ENCODE measurements at places on chromosomes 2 and 18.

DNA sequence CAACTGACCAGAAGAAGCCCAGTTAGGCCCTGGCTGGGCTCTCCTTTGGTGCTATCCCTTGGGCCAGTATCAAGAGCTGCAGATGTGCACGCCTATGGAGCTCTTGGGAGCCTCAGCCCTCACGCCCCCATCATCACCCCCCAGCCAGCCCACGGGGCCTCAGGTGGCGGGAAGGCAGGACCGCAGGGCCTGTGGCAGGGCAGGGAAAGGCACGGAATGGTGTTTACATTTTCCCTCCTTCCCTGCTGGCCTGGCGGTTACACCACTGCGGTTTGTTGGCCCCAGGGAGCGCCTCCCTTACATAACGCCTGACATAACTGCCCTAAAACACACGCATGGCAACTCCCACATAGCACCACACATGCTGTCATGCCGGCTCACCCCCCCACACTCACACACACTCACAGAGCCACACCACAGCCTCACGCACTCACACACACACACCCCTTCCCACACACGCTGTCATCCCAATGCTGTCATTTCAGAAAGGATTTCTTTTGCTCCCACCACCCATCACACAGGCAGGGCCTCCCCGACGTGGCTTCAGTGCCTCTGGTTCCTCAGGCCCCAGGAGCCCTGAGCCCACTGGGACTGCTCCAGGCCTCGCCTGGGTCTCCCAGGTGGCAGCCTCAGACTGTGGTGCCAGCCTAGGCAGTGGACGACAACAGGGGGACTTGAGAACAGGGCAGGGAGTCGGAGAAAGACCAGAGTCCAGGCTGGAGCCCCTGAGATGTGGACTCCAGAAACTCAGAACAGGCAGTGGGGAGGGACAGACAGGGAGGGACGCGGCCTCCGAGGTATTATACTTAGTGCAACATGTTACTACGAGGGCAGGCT, 15.7 kb downstream of the ZFP36L2 start:
- peak; percentile 56 for DNase-seq

DNA sequence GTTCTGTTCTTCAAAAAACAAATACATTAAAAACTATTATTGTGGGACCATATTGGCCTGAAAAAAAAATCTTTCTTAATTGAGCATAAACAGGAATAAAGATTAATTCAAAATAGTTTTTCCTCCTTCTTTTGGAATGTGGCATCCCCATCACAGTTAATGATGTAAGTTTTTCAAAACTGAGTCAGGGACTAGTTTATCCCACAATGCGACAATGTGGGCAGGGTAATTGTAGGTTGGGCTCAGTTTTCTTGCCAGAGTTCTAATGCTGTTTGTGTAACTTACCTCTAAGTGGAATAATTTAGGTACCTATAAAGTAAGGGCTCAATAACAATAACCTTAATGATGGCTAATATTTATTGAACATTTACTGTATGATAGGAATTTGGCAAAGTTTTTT, 82.0 kb downstream of the PMS1 start:
- DNase-seq, result no peak

GRCh38 chr2:23940718-23941620, 706 bp downstream of the UBXN2A start:
- DNase-seq, result peak; percentile 30

DNA sequence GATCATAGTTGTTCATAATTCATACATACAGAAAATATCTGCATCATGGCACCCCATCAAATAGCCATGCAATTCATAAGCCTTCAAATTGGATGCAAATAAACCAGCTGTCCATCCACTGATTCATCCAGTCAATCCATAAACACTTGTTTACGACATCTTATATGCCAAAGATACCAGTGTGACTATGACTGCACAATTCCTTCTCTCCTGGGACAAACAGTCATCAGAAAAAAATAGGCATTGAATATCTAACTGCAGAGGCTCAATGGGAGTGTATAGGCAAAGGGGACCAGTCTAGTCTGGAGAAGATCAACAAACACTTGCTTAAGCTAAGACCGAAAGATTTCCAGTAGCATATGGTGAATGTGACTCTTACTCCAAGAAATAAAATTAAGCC, 70.0 kb downstream of the COL4A3 start:
- DNase-seq, result no peak

- DNase-seq, result no peak
Measured at GRCh38 chr2:214558341-214558740, 147.5 kb downstream of the VWC2L start.

GRCh38 chr2:218717262-218717661, 6.6 kb downstream of the TTLL4 start:
- no peak for DNase-seq

DNA sequence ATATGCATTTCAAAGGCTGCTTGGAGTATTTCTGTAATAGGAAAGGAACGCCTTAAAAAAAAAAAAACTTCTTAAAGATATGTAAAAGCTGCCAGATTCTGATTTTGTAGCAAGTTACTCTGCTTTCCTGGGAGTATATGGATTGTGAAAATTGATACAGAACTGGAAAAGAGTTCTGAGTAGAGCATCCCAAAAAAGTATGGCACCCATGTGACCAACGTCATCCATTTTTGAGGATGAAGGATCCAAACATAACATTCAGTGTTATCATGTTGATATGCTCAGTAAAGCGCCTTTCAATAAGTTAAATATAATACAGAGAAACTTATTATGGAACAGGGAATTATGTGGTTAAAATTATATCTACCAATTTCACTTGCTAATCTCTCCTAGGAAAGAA, 978.4 kb upstream of the POU3F3 start:
- no peak for DNase-seq

GRCh38 chr2:21008014-21008789, 35.7 kb downstream of the APOB start:
- no peak for DNase-seq

DNA sequence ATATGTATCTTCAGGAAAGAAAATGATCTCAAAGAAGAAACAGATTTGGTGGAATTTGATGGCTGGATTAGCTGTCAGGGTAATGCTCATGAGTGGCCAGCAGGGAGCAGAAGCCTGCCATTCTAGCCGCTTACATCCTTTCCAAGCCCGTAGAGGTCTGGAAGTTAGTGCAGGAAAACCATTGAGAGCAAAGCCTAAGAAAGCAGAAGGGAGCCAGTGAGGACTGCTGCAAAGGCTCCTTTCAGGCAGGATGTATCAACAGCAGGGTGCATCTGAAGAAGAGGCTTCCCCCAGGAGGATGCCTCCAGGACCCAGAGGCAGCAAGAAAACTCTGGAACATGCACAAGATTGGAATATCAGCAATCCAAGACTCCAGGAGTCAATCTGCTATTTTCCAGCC, 22.9 kb upstream of the LBH start:
- peak; percentile 68 for DNase-seq

GRCh38 chr2:55224761-55225261, 7.3 kb downstream of the CLHC1 start:
- DNase-seq, result no peak

GRCh38 chr18:60044290-60045006, 144.7 kb downstream of the PMAIP1 start:
- DNase-seq, result no peak

GRCh38 chr18:37246779-37247340, 318.7 kb downstream of the CELF4 start:
- no peak for DNase-seq

DNA sequence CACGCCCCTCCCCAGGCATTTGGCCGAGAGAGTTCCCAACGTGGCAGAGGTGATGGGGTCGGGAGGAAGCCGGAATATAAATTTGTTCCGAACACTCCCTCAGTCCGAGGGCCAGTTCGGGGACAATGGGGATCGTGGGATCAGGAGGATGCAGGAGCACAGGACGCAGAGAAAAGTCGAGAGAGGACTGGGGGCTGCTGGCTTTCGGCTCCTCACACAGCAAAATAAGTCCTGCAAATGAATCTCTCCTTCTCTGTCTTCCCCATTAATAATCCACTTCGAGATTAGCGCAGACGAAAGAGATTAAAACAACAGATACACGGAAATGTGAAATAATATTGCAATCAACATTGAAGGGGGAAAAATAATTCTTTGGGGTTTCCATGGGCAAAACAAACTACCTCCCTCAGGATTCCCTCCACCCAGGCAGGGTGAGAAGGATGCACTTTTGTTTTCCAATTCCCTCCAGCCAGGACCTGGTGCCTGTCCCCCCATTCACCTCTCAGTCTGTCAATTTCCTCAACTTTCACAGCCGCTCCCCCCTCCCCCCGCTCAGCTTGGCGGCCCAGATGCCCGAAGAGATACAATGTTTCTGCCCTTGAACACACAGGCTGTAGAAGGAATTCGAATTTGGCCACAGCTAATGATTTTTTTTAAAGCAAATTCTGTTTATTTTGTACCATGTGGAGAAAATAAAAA, 3.1 kb upstream of the ZEB2 start:
- DNase-seq, result no peak

DNA sequence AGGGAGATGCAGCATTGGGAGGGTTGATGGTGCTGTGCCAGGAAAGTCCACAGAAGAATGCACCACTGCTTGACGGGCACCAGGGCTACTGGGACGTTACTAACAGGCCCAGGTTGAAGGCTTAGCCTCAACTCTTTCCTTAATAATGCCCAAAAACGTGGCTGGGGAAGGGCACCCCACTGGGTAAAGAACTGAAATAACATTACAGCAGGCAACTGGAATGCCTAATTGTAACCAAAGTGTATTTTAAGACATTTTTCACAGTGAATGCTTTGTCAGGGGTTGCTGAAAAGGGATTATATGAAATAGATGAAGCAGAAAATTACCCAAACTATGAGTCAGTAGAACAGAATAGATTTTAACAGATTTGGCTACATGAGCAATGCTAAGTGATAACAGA, 191.3 kb downstream of the CMPK2 start:
- no peak for DNase-seq

- DNase-seq, result no peak
Measured at GRCh38 chr2:3597567-3597966, 2.7 kb downstream of the COLEC11 start.

- no peak for DNase-seq
Measured at GRCh38 chr2:31067259-31067658, 71.0 kb downstream of the GALNT14 start.

DNA sequence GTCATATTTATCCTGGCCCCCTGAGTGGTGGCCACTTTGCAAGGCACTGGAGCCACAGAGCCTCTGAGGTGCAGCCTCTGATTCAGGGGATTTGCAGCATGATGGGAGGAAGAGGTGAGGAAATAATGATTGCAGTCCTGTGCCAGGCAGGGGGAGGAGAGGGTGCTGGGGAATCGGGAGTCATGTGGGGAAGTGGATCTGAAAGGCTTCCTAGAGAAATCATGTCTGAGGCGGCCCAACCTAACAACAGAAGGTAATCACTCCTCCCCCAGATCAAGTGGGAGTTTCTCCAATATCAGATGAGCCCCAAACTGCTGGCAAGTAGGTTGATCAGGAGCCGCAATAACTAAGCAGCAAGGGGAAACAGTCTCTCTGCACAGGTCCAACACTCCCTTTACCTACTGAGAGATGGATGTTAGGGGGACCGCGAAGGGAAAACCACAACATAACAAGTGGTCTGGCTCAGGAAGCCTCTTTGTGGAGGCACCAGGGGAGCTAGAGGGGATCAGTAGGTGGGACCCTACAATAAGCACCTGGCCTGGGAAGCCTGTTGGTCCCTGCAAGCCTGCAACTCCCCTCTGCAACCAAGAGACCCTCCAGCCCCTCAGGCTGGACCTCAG, 71.8 kb upstream of the NPAS2 start:
- DNase-seq, result no peak

GRCh38 chr2:69453475-69454129, 16.4 kb upstream of the NFU1 start:
- no peak for DNase-seq

DNA sequence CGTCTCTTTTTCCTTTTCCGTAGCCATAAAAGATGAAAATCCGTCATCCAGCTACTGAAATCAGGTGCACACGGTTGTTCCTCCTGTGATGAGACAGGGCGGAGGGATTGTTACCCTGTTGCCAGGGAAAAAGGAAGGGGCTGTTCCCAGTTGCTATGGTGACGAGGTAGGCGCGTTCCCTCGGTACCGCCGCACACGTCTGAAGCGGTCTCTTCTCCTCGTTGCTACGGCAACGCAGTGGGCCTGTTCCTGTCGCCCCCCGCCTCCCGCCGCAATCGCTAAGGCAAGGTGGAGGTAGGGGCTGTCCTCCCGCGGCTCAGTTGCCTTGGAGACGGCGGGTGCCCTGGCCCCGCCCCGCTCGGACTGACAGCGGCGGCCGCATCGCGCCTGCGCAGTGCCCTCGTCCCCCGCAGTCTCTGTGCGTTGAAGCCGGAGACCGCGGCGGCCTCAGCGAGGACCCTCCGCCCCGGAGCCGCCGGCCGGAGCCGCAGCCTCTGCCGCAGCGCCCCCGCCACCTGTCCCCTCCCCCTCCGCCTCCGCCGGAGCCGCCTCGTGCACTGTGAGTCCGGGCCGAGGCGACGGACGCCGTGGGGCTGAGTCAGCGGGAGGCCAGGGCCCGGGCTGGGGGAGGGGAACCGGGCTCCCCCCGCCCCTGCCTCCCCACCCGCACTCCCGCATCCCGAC, at the start of gene MAPRE3:
MAPRE3 (plus strand) TSS at position 394 of the 684 bp plus-strand sequence. CDS start 51,582 bp downstream, outside the sequence.
- peak; percentile 74 for DNase-seq

- DNase-seq, result no peak
Measured at GRCh38 chr2:71477231-71477691, 23.9 kb downstream of the DYSF start.

GRCh38 chr2:98751748-98752147, 20.8 kb upstream of the MGAT4A start:
- DNase-seq, result no peak

GRCh38 chr2:223032187-223033142, 19.5 kb upstream of the KCNE4 start:
- no peak for DNase-seq

DNA sequence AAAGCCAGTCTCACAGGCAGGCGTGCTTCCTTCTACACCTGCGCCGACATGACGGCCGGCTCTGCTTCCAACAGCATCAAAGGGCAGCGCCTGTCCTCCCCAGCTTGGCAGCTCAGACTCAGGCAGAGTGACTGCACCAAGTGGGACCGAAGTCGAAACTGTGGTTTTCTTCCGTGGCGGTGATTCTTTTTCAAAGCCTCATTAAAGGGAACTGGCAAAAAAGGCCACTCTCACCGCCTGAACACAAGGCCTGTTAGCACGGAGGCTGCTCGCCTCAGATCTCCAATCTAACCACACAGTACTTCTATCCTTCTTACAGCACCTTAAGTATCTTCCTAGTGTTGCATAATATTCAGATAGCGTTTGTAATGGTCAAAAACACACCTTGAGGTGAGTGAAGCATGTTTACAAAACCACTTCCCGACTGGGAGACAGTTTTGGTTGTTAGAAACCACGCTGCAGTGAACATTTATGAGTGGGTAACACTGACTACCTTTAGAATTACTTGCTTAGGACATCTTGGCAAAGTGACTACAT, 236.4 kb downstream of the HDAC4 start:
- DNase-seq, result no peak

- DNase-seq, result no peak
Measured at GRCh38 chr18:10591896-10592295, 66.1 kb downstream of the NAPG start.

- DNase-seq, result no peak
Measured at GRCh38 chr18:40577981-40578365, 1377.1 kb upstream of the PIK3C3 start.

DNA sequence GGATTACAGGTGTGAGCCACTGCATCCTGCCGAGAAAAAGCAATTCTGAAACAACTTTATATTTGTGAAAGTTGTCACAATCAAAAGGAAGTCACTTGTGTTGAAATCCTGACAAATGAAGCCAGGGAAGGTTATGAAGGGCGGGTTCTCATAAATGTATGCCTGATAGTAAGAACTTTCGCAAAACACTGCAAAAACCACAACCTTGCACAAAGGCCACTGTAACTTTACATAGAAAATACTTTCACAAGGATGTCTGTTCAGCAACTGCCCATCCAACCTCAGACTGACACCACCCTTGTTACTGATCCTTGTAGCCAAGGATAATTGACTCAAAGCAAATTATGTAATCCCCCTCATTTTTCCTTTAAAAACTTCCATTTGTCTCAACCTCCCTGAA, 90.6 kb downstream of the SLC4A3 start:
- no peak for DNase-seq
